ENCODE measurements at places on chromosomes 2 and 18.

GRCh38 chr2:63192169-63192888 is 141.7 kb downstream of the OTX1 start:
- DNase-seq: no peak

DNA sequence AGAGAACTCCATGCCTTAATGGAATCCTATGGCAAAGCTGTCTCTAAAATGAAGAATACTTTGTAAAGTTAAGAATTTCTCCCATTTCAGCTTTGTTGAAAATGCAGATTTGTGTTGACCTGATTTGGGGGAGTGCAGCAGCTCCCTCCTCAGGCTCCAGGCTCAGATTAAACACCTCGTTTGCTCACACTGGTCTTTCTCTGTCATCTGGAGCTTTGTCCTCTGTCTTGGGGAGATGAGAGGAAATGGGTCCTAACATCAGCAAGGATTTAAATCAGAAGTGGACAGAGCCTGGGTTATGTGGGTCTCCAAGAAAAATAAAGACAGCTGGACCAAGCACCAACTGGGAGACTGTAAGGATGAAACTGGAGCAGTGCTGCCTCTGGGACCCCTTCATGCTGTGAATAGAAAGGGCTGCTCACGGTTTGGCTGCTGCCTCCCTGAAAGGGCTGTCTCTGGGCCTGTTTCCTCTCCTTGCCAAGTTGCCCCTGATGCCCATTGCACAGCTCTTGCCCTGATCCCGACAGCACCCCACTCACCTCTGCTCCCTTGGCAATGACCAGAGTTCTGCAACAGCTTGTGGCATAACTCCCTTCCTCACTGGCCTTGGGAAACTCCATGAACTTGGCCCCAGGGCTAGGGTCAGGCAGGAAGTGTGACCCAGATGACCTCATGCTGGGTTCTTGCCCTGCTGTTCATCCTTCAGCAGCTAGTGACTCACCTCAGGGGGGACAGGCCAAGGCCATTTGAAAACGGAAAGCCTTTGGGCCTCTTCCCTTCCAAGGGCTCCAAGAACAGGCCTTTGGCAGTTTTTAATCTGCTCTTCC is 197.2 kb downstream of the CYP26B1 start:
- DNase-seq: peak; percentile 29

DNA sequence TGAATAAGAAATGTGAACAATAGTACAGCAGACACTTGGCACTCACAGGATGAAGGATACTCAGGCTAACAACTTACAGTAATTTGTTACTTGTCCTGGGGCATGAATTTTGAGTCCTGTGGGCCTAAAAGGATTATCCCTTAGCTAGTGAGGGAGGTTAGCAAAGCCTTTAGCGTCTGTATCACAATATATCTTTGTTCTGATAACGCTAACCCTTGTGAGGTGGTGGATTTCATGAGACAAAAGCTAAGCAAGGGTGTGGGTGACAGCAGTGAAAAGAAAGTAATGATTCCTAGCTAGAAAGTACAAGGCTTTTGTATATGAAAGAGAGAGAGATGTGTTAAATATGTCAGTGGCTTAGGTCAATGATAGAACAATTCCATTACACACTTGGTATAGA is 46.8 kb upstream of the TTC21B start:
- no peak for DNase-seq

GRCh38 chr2:171893196-171893823 is 734 bp downstream of the SLC25A12 start:
- no peak for DNase-seq

DNA sequence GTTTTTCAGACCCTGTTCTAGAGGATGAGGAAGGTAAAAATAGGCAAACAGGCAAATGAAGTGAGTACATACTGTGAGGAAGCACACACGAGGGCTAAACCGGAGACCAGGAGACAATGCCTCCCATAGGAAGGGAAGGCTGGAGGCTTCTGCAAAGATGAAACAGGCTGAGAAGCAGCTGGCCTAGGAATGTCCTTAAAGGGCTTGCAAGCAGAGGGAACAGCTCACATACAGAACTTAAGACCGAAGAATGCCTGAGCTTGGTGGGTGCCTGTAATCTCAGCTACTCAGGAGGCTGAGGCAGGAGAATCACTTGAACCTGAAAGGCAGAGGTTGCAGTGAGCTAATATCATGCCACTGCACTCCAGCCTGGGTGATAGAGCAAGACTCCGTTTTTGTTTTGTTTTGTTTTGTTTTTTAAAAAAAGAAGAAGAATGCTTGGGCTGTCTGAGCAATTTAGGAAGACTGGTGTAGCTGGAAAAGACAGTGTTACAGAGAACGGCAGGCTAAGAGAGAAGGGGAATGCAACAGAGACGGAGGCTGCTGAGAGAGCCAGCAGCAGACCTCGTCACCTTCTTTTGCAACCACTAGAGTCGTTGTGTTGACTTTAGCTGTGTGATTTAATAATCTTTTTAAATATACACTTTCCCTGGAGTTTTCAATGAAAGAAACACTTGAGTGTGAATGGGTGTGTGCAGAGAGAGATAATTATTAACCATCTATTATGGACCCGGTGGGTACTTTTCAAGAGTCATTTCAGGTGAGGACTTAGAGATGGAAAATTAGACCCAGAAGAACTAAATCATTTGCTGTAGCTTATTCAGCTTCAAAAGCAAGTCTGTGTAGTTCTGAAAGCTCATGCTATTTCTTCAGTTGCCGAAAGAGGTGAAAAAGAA is 232.8 kb downstream of the GALR1 start:
- no peak for DNase-seq

All from kidney tubule cell (primary cell).